ENCODE measurements at places on chromosomes 3 and 15. TPM values are rescaled to one million over a fixed set of nuclear protein-coding genes. Genes with fewer than 3 reads are reported as not detected.

DNA sequence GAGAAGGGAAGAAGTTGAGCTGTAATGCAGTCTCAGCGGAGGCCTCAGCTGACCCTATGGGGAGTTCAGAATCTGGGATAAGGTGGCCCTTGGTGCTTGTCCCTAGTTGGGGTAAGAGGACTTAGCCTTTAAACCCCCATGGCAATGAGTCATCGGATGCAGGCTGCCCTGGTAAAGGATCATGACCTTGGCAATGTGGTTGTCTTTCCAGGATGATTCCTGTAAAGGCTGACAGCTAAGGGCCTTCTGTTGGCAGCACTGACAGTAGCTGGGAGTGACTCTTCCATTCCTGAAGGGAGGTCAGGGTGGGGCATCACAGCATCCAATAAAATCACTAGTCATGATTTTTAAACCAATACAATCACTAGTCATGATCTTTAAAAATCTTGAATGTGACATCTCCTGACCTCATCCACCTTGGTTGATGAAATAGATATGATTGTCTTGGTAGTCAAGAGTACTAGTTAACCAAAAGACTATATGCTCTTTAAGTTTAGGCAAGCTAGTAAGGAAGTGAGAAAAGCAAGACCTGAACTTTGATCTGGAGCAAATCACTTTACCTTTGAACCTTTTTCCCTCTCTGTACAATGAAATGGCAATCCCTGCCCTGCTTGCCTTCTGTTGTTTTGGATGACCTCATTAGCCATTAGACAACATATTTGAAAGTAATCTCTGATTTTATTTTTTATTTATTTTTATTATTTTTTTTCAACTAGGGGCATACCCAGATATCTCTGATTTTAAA is 71.3 kb upstream of the CACNA1D start:
- DNase-seq: no peak
- H3K36me3 ChIP-seq: no peaks in the 10 kb centered on the region
- H3K4me1 ChIP-seq: no peaks in the 10 kb centered on the region
- H3K27ac ChIP-seq: no peak overlapping the region

- no peak overlapping the region for H3K27ac ChIP-seq
- H3K27me3 ChIP-seq: peaks cover 9% of the 10 kb centered on the region
- no peak for DNase-seq
- H3K36me3 ChIP-seq: no peaks in the 10 kb centered on the region
These were observed 14.1 kb downstream of the KLF15 start for GRCh38 chr3:126342991-126343648.

DNA sequence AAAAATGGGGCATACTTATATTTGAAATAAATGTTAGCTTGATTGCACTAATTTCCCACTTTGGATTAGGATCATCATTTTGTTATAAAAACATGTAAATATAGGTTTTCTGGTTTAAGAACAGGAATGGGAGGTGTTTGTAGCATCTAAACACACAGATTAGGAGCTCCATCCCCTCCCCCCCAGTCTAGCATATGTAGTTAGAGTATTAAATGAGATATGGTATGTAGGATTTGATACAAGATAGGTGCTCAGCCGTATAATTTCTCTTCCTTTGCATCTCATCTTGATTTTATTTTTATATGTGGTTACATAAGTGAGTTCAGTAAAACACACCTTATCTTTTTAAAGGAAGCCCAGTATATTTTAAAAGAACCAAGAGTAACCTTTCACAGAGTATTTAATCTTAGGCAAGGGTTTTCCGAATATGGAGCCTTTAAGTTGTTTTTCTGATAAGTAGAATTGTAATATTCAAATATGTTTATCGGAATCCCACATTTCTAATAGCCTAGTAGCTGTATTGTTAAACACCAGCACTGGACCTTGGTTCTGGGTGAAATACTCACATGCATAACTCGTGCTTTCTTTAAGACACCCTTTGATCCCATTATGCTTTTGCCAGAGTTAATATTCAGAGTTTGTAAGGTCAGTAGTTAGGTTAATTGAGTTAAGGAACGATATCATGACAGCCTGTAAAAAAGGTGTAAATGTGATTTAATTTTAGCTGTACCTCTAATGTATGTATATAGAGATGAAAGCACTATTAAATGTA is 2.3 kb downstream of the SLC25A36 start:
- no peak overlapping the region for H3K27ac ChIP-seq
- no peak for DNase-seq

- no peak overlapping the region for H3K27ac ChIP-seq
- no peaks in the 10 kb centered on the region for H3K36me3 ChIP-seq
- no peaks in the 10 kb centered on the region for H3K27me3 ChIP-seq
- no peak overlapping the region for H3K4me3 ChIP-seq
- DNase-seq: no peak
These were observed 73.1 kb downstream of the OXSM start for GRCh38 chr3:25863011-25863415.

GRCh38 chr3:152769523-152769922 is 65.4 kb upstream of the P2RY1 start:
- no peaks in the 10 kb centered on the region for H3K27me3 ChIP-seq
- H3K4me3 ChIP-seq: no peak overlapping the region
- no peak overlapping the region for H3K27ac ChIP-seq

Gene KCNMB2
- total RNA-seq: not detected

DNA sequence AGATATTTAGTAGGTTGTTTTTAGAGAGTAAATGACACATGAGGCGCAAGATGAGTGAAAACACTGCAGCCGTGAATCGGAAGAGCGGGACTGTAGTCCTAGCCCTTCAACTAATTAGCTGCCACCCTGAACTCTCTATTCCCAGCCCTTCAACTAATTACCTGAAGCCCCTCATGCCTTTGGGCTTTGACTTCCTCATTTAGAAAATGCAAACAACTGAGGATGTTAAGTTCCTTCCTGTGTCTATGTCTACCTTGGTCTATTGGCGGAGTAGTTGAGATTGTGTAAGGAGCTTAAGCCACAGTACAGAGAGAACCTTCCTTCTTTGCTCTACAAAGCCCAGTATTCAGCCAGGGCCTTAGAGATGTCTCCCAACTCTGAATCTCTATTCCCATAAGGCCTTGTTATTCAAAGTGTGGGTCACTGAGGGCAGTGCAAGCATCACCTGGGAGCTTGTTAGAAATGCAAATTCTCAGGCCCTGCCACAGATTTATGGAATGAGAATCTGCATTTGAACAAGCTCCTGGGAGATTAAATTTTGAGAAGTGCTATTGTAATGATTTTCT is 71.8 kb upstream of the SCN5A start:
- no peaks in the 10 kb centered on the region for H3K4me1 ChIP-seq
- peaks cover 52% of the 10 kb centered on the region for H3K27me3 ChIP-seq
- H3K4me3 ChIP-seq: no peak overlapping the region
- no peak overlapping the region for H3K27ac ChIP-seq
- H3K36me3 ChIP-seq: no peaks in the 10 kb centered on the region

DNA sequence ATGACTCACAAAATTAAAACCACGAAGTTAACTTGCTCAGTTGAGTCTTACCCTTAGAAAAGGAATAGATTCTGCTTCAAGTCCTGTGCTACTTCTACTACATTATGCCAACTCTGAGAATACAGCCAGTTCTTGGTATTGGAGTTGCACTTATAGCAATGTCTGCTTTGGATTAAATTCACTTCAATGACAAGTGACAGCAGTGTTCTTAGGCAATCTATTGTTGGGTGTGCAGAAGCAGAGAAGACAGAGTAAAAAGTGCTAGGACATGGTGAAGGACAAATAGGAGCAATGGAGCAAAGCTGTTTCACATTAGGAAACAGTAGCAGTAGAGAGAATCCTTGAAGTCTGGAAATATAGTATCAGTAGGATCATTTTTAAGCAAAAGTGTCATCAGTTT is 713.1 kb downstream of the SI start:
- H3K27me3 ChIP-seq: no peaks in the 10 kb centered on the region
- H3K4me3 ChIP-seq: no peak overlapping the region
- DNase-seq: no peak
- no peaks in the 10 kb centered on the region for H3K36me3 ChIP-seq
- no peaks in the 10 kb centered on the region for H3K4me1 ChIP-seq

All from HCT116 (cell line).